Activated CD4-positive, alpha-beta T cell treated with anti-CD3 and anti-CD28 coated beads, Interleukin-2, Interleukin-4, amounts not matched to agents 100 ng/mL and 50 ng/mL, durations not matched to agents 16 hours and 8 hours (primary cell): ENCODE measurements at places on chromosomes 4 and X.

GRCh38 chr4:83331956-83332355, 2.7 kb downstream of the HPSE start:
- no peak for DNase-seq

GRCh38 chrX:119095936-119096335, 23.1 kb downstream of the CT47C1 start:
- DNase-seq = no peak

DNA sequence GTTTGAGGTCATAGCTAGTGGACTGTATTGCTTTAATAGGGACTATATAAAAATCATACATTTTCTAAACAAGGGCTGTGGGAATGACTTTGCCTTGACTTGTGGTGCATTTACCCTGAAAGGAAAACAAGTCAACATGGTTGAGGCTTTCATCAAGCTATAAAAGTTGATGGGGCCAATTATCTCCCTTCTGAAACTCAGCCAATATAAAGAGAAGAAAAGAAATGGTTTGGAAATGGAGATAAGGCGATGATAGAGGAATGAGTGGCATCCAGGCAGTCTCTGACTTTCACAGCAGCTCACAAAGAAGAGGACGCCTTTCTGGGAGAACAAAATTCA, 118.7 kb downstream of the SMARCA1 start:
- no peak for DNase-seq

DNA sequence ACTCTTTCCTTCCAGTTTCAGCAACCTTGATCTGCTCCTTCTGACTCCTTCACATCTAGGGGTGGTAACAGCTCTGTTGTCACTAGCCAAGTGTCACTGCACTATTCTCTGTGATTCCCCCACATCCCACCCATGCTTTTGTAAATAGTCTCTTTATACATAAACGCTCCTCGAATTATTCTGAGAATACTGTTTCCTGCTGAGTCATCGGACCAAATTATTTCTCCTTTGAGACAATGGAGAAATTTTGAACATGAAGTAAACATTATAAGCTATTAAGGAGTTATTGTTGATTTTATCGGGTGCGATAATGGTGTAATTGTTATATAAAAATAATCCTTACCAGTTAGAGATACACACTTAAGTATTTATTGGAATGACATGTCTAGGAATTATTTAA, 245.1 kb upstream of the RPS6KA3 start:
- no peak for DNase-seq

DNA sequence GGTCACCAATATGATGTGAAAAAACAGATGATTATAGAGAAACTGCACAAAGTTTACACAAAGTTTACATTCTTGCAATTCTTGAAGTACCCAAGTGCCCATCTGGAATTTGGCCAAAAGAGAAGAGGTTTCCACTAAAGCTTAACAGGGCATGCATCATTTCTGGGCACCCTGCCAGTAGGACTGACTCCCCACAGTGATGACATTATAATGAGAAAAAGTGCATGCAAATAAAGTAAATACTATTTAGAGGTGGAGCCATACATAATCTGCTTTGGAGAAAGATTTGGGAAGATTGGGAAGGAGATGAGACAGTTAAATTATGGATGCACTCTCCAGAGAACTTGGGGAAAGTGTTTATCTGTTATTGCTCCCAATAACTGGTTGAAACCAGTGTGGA, 93.7 kb upstream of the TRPC3 start:
- DNase-seq = no peak

- DNase-seq = no peak
These were observed 421.2 kb upstream of the NWD2 start for GRCh38 chr4:36823199-36823967.
